ENCODE measurements at places on chromosomes 6 and 20.

DNA sequence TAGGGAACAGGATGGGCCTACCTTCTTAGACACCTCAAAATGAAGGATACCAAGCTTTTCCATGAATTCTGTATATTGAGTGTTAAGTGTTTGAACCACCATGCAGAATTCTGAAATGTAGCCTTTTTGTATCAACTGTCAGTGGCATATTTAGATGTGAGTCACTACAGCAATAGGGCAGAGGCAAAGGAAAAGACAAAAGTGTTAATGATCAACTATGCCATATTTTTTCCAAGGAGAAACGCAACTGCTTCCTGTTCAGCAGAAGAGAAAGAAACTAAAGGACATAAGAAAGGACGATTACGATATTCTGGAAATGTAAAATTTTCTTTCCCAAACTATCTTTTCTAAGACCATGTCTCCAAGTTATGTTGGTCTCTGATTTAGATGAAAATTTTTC, 104.6 kb upstream of the RSPO3 start:
- DNase-seq = no peak

DNA sequence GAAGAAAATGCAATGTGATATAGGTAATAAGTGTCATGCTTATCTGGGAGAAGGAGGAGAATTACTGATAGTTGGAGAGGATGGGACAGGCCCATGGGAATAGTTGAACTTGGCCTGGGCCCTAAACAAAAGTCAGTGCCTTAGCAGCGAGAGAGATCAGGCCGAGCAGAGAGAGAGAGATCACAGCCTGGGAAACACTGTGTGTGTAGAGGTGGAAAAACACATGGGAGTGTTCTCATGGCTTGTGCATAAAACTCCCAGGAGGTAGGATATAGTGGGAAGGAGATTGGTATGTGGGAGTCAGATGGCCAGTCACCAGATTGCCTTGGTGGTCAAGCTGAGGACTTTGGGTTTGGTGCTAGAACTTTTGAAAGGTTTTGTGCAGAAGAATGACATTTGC, 47.6 kb downstream of the FIG4 start:
- DNase-seq = no peak

DNA sequence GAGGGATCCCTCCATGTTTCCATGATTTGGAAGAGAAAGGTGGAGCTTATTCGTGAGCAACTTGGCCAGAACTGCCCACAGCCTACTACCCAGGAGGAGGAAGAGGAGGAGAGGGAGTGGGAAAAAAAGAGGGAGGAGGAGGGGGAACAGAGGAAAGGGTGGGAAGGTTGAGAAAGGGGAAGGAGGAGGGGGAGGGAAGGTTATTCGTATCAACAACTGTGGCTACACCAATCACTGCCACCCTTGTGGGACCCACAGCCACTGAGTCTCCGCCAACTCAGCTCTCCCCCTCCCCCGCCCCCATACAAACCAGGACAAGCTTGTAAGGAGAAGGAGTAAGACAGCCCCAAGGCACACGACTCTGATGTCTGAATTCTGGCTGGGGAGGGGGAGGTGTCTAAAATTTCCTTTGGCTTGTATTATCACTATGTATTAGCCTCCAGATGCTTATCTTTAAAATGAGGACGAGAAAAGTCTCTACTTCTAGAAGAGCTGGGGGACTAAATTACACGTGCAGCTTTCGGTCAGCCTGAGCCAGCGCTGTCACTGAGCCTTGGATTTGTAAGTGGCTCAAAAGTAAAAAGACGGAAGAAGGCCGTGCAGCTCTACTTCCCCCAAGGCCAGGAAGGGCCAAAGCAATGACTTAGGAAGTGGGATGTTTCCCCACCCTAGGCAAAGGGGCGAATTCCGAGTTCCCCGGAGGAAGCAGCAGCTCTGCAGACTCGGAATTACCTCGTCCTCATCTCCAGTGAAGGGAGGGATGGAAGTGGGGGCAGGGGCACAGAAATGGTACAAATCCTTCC, 1.0 kb downstream of the FKBP1A start:
- no peak for DNase-seq

DNA sequence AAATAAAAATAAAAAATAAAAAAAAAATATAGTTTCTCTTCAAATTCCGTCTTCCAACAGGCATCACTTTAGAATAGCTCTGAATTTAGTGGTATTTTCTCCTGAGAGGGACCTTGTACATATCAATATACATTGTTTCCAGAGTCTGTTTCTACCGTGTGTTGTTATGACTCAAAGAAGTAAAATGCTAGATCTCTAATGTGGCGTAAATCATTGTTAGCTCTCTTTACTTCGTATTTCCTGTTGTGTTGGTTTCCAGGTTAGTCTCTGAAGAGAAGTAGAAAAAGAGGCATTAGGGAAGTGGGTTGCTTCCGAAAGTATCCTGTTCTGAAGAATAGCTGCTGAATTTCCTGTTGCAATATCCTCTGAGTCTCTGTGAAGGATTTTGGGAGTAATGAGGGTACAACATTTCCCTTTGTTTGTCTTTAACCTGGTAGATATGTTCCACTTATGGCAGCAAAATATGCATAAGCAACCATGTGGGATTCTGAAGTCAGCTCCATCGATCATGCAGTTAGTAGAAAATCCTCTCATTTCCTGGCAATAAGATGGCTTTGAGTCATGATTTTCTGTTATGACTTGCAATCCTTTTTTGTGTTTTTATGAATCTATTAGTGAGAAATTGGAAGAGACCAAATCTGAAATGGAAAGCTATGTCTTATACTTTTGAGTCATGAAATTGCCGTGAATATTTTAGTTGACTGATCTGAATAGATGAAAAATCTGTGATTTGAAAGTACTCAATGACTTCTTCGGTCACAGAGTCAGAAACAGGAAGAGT, 42.0 kb upstream of the MCHR2 start:
- DNase-seq = no peak

DNA sequence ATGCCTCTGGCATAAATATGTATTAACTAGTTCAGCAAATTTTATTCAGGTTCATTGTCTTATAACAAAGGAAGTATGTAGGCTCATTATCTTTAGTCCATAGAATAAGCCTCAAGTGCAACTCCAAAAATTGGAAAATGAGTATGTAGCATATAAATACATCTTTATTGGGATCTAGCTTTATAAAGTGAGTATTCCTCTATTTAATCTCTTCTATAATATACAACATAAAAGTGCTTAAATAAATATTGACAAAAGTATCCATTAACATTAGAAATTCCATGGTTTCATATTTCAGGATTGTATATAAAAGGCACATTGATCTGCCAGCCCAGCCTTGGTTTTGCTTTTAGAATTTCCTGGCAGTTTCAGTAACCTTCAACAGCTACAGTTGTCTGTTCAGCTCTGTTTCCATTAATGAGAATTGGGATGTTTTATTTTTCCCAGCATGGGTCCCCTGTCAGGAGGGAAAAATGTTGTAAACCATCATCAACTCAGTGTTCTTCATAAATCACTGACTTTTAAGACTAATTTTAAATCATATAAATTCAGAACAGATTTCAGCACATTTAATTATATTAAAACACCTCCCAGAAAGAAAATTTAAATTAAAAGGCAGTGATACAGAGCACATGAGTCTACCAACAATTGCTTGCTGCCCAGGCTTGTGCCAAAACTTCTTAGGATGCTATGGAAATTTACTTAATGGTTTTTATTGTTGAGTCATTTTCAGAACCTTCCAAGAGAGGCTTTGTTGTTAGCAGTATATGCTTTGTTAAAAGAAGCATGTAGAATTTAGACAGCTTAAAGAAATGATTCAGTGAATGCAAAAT, 119.7 kb downstream of the ADGRG6 start:
- no peak for DNase-seq

Measured in T1000 (cell line).